ENCODE measurements at places on chromosomes 7 and 10. TPM values are rescaled to one million over a fixed set of nuclear protein-coding genes. Genes with fewer than 3 reads are reported as not detected.

Gene LARP4B
- total RNA-seq = 15.3 TPM

Gene OR13A1
- total RNA-seq = not detected

Gene CYP2C18
- total RNA-seq = not detected

Gene FGF8
- total RNA-seq = not detected

Gene HOXA6
- total RNA-seq = 0.96 TPM

Gene UCMA
- not detected for total RNA-seq

Gene POU6F2
- not detected for total RNA-seq

Gene ENTPD1
- total RNA-seq = 0.03 TPM

Data from Caki2 (cell line).